ENCODE measurements at places on chromosomes 6 and 20.

- no peak for DNase-seq
Observed at GRCh38 chr6:4870821-4871494, 94.8 kb downstream of the CDYL start.

GRCh38 chr6:166670894-166671293, 43.8 kb upstream of the RPS6KA2 start:
- no peak for DNase-seq

GRCh38 chr6:52514514-52514913, 62.3 kb downstream of the TRAM2 start:
- DNase-seq: no peak

DNA sequence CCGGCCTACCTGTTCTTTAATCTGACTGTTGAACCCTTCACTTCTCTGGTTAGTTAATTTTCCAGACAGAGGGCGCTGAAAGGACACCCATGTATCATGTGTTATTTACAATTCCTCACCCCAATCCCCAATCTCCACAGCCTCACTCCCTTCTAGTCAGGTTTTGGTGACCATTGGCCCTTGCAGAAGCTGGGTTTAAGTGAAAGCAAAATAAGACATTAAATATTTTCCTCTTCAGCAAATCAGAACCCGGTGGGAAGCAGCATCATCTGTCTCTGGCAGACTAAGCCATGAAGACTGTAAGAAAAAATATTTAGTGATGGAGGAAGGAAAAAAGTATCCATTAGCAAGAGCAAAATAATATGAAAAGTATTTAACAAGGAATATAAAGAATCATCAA, 9.4 kb upstream of the HLA-DQA1 start:
- DNase-seq: no peak

GRCh38 chr6:33926451-33926850, 122.6 kb upstream of the MLN start:
- DNase-seq: no peak
